ENCODE measurements at places on chromosomes 16 and 17.

DNA sequence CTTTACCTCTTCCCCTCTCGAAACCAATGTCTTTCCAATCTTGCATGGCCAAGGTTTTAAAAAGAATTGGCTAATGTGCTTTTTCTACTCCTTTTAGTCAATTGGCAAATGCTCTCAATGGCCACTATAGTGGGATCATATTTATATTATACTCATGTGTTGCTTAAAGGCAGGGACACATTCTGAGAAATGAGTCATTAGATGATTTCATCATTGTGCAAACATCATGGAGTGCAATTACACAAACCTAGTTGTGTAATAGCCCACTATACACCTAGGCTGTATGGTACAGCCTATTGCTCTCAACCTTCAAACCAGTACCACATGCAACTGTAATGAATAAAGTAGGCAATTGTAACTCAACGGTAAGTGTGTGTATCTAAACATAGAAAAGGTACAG lies 180.9 kb downstream of the HS3ST3A1 start:
- DNase-seq = peak; percentile 81

GRCh38 chr17:27069842-27070508 lies 223.9 kb upstream of the WSB1 start:
- DNase-seq = no peak

GRCh38 chr17:68399638-68400403 lies 57.5 kb downstream of the WIPI1 start:
- DNase-seq = peak; percentile 63

DNA sequence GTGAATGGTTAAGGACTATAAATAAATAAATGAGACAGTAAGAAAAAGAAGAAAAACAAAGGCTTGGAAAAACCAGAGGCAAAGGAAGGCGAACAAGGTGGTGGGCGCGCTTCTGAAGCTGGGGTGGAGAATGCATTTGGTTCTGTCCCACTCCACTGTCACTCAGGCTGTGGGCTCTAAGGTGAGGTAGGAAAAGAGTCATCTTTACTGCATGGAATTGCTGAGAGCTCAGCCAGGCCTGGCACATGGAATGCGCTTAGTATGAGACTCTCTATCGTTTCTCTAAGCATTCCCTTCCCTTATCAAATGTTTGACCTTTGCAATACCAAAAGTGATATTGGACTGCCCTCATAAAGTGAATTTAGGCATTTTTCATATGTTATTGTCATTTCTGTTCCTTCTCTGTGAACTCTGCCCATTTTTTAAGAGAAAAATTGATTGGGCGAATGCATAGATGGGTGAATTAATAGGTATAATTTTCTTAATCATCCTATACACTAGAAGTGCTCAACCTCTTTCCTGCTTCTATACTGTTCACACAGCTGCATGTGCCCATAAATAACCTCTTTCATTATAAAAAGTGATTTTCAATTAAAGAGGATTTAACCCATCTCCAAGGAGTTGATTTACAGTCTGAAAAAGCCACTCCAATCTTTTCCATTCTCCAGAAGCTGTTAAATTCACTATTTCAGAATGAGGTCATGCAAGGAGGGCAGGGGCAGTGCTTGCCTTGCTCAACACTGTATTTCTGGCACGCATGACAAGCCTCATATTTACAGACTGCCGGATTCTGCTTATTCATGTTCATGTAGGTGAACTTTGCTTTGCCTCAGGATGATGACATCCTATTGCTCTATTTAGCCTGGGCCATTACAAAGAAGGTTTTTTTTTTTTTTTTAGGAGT lies 87.7 kb downstream of the MYH10 start:
- peak; percentile 62 for DNase-seq

DNA sequence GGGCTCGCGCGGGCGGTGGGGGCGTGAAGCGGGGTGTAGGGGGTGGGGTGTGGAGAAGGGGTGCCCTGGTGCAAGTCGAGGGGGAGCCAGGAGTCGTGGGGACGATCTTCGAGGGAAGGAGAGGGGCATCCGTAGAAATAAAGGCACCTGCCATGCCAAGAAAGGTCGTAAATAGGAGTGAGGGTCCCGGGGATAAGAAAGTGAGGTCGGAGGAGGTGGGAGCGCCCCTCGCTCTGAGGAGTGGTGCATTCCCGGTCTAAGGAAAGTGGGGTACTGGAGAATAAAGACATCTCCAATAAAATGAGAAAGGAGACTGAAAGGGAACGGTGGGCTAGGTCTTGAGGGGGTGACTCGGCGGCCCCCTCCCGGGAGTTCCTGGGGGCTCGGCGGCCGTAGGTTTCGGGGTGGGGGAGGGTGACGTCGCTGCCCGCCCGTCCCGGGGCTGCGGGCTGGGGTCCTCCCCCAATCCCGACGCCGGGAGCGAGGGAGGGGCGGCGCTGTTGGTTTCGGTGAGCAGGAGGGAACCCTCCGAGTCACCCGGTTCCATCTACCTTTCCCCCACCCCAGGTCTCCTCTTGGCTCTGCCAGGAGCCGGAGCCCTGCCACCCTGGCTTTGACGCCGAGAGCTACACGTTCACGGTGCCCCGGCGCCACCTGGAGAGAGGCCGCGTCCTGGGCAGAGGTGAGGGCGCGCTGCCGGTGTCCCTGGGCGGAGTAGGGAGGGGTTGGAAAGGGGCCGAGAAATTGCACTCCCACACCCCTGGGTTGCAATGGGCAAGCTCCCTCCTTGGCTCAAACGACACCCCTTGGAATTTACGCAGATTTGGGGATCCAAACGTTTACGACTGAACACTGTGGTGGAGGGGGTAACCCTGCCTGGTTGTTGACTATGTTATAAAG lies 888 bp downstream of the CDH1 start:
- no peak for DNase-seq

GRCh38 chr17:73986641-73987177 lies 216.8 kb upstream of the RPL38 start:
- DNase-seq = no peak

- DNase-seq = peak; percentile 35
These were observed 6.7 kb upstream of the TOB1 start for GRCh38 chr17:50872710-50873424.

DNA sequence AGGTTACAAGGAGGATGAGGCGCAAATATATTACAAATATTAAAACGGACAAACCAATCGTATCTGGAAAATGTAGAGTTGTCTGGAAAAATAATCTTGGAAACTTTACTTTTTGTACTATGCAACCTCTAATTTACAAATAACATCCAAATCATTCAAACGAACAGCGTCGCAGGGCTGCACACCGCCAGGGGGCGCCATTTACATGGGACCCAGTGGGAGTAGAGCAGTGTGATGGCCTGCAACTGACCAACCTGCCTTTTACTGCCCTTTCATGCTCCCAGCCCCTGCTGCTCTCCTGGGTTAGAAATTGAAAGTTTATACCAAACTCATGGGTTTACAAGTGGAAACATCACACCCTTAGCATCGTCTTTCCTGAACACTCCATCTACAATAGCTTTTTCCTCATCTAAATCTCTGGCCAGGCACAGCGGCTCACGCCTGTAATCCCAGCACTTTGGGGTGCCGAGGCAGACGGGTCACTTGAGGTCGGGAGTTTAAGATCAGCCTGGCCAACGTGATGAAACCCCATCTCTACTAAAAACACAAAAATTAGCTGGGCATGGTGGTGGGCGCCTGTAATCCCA lies 10.0 kb downstream of the PITPNC1 start:
- DNase-seq = peak; percentile 62

DNA sequence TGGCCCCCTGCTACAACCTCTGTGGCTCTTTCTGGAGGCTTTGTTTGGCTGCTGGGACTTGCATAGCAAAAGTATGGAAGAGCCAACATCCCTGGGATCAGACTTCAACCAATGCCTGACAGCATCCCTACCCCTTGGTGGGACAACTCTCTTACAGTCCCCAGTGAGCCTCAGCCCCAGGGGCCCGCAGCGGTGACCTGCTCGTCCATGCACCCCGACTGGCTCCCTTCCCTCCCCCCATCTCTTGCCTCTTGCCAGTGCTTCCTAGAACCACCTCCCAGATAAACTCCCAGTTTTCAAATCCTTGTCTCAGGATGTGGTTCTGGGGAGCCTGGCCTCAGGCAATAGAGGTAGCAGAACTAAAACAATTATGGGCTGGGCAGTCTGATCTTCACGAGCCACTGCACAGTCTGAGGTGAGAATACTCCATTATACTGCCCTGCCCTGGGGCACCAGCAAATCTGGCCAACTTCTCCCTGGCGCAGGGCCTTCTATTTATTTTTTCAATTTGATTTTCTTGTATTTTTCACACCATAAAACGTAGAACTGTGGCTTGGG lies 86.6 kb upstream of the BRD7 start:
- no peak for DNase-seq

DNA sequence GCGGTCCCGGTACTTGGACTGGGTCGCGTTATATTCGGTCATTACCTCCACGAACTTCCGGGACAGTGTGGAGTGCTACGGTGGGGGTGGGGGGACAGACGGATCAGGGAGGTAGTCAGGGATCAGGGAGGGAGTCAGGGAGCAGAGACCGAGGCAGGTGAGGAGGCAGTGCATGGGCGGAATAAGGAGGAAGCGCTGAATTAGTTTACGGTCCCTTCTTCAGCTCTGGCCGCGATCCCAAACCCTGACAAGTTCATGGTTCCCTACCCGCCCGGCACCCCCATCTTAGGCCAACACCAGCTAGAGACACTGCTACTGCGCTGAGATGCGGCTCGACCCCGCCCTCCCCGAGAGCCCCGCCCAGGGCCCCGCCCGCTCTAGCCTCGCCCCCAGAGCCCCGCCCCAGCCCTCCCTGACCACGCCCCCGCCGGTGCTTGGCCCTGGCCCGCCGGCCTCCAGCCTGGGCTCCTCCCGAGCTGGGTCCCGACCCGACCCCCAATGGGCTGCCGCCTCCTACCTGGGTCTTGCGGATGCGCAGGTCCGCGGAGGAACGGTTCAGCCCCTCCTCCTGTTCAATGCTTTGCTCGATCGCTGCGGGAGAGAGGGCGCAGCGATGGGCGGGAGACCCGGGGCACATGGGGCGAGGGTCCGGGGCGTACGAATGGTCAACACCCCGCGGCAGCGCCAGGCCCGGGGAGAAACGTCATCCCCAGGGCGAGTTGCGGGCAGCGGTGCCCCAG lies 12.1 kb downstream of the HSD3B7 start:
- peak; percentile 87 for DNase-seq

Measured in EH (cell line).